ENCODE measurements at places on chromosomes 2 and 18.

DNA sequence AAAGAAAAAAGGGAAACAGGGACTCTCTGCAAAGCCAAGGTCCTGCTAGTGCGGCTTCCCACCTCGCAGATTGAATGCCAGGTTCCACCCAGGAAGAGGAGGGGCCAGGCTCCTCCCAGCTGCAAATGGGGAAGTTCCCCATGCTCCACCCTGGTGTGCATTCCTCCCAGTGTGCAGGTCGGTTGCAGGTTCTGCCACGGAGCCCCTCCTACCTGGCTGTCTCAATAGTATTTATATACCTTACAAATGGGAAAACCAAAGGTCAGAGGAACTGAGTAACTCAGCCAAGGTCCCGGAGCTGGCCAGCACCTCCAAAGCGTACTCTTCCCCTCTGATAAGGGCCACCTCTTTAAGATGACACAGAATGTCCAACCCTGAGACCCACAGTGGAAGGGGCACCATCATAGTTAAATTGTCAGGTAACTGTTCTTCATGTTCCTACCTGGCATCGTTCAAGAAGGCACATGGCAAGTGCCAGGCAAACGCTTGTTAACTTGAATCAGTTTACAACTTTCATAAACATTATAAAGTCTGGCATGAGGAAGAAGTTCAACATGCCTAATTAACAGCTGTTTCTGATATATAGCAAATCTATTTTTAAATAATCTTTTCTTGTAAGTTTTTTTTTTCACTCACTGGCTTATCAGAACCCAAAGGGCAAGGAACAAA, 35.5 kb downstream of the POU3F3 start:
- no peak for DNase-seq

DNA sequence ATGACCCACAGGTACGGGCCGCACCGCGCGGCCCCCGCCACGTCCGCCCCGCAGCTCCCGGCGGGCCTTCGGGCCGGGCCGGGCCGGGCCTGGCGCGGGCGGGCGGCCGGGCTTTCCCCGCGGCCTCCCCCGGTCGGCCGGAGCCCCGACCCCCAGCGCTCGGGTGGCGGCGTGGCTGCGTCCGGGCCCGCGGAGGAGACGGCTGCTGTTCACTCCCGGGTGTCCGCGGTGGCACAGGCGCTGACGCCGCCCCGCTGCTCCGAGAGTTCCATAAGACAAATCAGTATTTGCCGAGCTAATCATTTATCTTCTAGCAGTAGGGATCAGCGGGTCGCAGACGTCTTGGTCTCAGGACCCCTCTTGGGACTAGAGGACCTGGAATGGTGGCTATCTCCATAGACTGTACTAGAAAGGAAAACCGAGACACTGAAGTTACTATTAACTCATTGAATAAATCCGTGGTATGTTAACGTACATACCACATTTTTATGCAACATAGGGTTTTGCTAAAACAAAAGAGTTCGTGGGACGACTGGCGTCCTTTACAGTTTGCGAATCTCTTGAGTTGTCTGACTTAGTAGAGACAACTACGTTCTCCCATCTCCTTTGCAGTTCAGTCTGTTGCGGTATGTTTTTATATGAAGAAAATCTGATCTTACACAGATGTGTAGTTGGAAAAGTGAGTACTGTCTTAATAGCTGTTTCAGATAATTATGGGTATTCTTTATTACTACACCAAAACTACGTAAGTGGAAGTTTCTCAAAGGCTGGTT, 500 bp downstream of the LIMS1 start:
- DNase-seq, result peak; percentile 62

GRCh38 chr2:65749545-65749944, 317.1 kb upstream of the SPRED2 start:
- no peak for DNase-seq

DNA sequence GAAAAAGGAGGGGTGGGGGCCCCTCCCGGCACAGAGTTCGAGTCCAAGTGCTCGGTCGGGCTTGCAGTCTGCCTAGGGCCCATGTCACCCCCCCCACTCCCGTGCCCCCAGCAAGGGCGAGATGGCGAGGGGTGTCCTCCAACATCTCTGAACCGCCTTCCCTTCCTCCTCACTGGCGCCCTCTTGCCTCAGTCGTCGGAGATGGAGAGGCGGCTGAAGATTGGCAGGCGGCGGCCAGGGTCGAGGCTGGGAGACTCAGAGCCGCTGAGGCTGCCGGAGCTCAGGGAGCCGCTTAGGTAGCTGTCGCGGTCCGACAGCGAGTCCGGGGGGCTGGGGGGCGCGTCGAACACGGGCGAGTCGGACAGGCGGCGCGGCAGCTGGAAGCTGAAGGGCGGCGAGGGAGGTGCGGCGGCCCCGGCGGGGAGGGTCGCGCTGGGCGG, 2.3 kb downstream of the ZFP36L2 start:
- DNase-seq, result peak; percentile 34

GRCh38 chr2:41830600-41830999, 217.2 kb upstream of the PKDCC start:
- DNase-seq, result no peak

- peak; percentile 12 for DNase-seq
Observed at GRCh38 chr2:219684721-219685689, 57.6 kb downstream of the SLC4A3 start.

GRCh38 chr2:14303366-14304115, 329.0 kb upstream of the LRATD1 start:
- DNase-seq, result no peak

GRCh38 chr2:187567126-187567525, 12.9 kb upstream of the TFPI start:
- DNase-seq, result no peak

- DNase-seq, result no peak
Observed at GRCh38 chr2:112290088-112290487, 14.7 kb downstream of the ZC3H6 start.

DNA sequence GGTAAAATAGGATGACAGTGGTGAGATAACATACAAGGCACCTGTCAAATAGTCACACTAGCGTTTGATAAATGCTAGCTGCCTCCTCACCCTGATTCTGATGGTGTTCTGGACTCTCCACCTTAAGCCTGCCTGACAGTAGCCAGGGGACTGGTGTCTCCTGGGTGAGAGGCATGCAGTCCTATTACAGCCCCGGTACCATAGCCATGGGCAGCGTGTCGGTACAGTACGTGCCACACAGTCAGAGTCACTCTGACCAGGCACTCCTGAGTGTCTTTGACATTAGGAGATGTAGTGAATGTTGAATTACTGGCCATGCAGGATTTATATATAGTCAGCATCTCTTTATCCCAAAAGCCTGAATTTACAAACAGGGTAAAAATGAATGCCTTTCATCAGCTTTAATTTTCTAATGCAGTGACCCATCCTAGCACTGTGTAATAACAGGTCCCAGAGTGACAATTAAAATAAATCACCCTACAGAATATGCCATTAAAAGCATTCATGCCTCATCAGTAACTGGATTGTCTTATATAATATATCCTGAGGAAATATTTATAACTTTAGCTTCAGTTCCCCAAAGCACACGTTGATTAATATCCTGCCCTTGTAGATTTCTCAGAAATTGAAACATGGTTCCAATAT, 760.3 kb upstream of the SOX11 start:
- no peak for DNase-seq

GRCh38 chr2:120871881-120872620, 136.4 kb downstream of the GLI2 start:
- no peak for DNase-seq

DNA sequence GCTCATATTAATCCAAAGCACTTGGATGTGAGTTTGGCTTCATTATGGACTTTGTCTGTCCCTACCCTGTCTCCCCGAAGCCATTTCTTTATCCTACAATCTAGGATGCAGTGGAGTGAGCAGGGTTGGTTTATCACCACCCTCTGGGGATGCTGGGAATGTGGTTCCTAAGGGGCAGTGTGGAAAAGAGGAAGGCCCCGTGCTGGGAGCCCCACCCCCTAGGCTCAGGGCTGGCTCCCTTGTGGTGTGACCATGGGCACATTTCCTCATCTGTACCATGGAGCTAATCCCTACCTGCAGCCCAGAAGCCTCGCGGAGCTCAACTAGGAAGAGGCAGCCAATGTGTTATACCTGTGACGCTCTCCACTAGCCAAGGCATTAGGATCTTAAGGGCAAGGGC, 92.5 kb downstream of the TGOLN2 start:
- DNase-seq, result no peak

- DNase-seq, result no peak
Observed at GRCh38 chr2:188664416-188664815, 309.8 kb upstream of the COL3A1 start.

DNA sequence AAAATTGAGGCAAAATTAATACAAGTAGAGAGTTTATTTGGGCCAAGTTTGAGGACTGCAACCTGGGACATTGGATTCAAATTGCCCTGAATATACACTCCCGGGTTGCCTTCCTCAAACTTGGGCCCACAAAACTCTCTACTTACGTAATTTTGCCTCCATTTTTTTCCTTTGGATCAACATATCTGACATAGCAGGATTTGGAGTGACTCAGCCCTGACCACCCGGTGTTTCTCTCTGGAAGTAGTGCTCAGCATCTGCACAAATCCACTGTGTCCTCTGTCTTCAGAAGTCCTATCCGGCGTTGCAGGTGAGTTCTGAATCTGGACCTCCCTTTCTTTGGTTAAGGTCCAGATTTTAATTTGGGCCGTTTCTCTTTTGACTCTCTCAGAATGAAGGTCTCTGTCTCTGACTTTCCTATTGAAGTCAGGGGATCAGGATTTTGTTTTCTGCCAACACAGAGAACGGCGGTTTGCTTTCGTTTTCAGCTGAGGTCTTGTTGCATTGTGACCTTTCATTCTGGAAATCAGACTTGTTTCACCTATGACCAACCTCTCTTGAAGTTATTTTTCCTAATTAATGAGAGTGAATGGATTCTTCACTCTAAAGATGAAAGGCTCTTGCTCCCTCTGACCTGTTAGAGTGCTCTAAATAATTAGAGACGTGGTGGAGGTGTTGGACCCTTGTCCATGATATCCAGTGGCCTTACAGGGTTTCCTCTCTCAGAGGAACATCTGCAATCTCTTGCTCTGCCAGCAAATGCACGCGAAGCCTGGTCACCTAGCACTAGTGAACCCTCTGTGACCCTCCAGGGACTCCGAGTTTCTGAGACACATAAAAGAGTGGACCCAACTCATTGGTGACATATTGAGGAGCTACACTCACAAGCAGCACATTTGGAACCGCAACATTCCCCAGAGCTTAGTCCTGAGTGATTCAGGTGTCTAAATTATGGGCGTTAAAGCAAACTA, 13.6 kb downstream of the TCF23 start:
- no peak for DNase-seq

- no peak for DNase-seq
Observed at GRCh38 chr18:11579916-11580315, 29.5 kb upstream of the SLC35G4 start.

- DNase-seq, result no peak
Observed at GRCh38 chr18:49050452-49050851, 99.7 kb upstream of the SMAD7 start.

DNA sequence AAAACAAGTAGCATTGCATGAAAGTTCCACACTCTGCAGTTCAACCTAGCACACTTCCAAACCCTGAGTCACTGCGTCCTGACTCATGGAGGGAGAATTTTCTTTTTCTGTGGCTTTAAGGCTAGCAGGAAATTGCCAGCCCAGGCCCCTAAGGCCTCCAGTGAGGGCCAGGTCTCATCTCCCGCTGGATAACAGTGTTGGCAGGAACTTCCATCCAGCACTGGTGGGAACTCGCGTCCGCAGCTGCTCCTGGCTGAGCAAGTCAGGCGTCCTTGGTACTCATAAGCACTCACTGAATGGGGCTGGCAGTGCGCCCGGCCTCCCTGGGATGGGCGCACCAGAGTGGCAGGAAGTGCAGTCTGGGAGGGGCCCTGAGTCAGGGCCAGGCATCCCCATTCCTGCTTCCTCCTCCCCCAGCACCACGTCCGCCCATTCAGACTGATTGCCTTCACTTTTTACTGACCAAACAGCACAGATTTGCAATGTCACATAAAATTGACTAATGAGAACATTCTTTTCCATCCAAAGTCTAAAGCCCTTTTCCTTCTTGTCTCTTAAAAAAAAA, 14.3 kb downstream of the MALL start:
- DNase-seq, result peak; percentile 22

DNA sequence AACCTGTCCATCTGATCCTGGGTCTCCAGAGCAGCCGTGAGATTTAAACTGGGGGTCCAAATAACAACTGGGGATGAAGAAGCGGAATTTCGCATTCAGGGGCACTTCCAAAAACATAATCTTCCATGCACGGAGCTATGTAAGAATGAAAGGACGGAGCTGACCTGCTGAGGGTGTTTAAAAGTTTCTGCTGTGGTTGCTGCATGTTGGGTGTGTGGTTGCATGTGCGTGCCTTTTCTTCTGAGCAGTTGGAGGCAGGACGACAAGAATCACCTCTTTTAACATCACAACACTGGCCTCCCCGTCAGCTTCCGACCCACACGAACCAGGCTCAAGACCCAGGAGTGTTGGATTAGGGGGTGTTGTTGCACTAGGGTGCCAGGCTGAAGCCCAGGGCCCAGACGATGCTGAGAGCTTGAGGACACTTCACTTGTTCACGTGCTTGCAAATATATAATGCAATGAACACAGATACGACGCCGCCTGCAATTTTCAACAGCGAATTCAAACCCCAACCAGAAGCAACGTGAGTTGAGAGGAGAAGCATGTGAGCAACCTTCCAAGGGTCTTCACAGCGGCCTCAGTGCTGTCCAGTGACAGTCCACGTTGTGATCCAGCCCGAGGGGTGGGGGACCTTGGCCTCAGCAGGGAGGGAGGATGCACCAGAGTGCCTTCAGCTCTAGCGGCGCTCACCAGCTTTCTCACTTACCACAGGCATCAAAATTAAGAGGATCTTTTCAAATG, 76.0 kb upstream of the SALL3 start:
- no peak for DNase-seq

DNA sequence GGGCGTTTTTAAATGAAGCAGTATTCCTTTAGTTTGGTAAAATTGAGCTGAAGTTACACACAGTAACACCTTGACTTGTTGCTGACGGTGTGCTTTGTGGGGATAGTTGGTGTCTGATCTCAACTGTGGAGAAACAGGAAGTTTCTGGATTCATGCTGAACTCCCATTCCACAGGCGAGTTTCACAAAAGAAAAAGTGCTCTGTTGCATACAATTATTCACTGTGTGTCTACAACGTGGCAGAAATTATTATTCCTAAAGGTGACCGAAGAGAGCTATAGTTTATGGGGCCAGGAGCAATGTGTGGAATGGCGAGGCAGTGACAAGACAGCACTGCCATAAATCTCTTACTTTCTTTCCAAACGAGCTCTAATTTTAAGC, 463 bp upstream of the CABYR start:
- DNase-seq, result no peak

- DNase-seq, result no peak
Observed at GRCh38 chr2:170019060-170019805, 158.7 kb upstream of the MYO3B start.

DNA sequence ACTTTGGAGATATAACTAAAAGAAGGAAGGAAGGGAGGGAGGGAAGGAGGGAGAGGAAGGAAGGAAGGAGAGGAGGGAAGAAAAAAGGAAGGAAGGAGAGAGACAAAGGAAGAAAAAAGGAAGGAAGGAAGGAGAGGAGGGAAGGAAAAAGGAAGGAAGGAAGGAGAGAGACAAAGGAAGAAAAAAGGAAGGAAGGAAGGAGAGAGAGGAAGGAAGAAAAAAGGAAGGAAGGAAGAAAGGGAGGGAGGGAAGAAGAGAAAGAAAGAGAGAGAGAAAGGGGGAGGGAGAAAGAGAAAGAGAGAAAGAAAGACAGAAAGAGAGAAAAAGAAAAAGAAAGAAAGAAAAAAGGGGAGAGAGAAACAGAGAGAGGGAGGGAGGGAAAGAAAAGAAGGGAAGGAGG, 147.4 kb downstream of the MYT1L start:
- no peak for DNase-seq

GRCh38 chr18:38369772-38370690, 804.4 kb upstream of the CELF4 start:
- no peak for DNase-seq

All from midbrain (tissue), 1 donor.